ENCODE measurements at places on chromosomes 7 and 10.

DNA sequence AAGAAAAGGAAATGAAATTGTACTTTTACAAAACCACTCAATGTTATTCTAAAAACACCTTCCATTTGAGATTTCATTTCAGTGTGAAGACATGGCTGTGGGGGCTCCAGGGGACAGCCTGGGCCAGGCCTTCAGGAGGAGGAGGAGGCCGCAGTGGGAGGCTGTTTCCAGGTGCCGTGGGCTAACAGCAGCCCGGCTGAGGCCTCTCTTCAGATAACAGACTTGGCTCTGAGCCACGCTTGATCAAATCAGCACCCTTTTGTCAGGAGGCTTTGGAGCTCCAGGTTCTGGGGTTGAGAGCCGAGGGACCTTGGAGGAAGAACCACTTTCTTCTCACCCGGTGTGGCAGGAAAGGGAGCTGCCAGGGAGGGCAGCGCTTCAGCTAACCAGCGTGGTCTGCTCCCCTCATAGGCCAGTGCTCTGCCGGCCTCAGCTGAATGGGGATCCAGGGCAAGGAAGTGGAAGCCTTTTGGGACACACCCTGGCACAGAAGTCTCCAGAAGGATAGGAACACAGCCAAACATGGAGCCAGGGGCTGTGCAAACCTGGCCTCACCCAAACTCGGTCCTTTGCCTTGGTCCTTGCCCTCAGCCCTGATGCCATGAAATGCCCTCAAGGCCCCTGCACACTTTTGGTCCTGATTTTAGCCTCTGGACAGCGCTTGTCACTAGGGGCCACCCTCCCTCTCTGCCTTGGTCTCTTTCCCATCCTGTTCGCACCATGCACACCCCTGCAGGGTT is 23.5 kb upstream of the CHST15 start:
- DNase-seq: no peak

DNA sequence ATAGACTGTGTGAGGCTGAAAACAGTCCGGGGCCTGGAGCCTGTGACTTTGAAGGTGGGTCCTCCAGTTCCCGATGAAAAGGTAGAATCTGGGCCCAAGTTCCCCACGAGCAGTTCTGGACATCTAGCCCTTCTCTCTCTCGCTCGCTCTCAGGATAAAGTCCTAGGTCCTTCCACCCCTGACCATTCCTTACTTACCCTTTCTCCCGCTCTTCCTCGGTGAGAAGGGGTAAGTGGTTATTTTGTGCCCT is 713 bp downstream of the IMMP2L start:
- no peak for DNase-seq

DNA sequence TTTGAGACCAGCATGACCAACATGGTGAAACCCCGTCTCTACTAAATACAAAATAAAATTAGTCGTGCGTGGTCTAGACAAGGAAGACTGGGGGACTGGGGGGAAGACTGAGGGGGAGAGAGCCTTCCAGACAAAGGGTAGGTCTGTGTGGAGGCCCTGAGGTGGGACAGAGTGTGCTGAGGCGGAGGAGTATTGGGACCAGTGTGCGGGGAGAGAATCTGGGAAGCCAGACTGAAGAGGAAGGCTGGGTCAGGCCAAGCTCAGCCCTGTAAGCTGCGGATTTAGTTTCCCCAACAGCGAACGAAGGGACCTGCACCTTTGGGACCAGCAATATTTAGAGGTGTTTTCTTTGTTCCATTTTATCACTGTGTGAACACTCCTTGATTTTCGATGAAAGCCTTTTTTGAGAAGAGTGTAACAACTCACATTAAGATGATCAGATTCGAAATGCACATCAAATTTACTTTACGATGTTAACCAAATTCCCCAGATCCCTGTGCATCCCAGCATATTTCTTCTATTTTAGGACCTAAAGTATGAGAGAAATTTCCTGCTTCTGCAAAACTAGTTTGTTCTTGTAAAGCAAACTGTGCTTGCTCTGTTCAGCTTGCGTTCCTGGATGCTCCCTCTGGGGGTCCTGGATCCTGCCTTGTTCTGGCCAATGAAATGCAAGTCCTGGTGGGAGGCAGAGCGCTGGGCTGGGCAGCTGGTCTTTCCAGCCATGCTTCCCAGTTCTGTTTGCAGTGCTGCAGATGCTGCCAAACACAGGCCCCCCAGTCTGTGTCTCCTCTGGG is 39.4 kb downstream of the PLAU start:
- DNase-seq: no peak

GRCh38 chr7:91892099-91892705 is 11.7 kb upstream of the MTERF1 start:
- no peak for DNase-seq

DNA sequence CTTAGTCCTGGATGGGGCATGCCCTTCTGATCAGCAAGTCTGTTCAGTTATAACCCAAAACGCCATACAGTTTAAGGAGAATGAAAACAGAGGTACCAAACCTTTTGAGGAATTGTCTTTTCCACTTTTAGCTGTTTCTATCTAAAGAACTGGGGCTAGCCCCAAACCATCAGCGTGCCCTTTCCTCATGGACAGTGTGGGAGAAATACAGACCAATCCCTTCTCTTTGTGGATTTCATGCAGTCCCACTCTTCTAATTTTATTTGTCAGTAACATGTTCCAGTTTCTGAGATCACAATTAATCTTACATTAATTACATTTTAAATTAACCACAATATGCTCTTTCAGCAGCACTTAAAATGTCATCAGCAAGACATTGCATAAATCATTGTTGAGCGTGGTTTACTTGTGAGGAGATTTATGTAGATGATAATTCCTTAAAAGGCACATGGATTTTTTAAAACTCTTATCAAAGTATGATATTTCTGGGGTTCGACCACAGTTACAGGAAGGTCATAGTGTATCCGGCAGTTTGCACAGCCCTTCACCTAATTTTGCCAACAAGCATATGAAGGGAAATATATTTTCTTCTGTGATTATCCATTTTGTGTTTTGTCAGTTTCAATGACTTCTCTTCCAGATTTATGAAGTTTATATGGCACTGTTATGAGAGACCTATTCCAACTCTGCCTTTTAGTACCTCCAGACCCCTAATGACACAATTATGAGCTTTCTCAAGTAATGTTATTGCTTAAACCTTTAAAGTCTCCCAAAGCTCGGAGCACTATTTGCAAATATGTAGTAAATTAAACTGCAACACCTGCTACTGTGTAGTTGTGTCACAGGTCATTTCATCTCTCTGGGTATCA is 868.4 kb upstream of the C7orf33 start:
- no peak for DNase-seq

- DNase-seq: no peak
These were observed 89.7 kb downstream of the HIPK2 start for GRCh38 chr7:139687980-139688632.

GRCh38 chr10:4442296-4442695 is 383.7 kb upstream of the AKR1E2 start:
- no peak for DNase-seq

DNA sequence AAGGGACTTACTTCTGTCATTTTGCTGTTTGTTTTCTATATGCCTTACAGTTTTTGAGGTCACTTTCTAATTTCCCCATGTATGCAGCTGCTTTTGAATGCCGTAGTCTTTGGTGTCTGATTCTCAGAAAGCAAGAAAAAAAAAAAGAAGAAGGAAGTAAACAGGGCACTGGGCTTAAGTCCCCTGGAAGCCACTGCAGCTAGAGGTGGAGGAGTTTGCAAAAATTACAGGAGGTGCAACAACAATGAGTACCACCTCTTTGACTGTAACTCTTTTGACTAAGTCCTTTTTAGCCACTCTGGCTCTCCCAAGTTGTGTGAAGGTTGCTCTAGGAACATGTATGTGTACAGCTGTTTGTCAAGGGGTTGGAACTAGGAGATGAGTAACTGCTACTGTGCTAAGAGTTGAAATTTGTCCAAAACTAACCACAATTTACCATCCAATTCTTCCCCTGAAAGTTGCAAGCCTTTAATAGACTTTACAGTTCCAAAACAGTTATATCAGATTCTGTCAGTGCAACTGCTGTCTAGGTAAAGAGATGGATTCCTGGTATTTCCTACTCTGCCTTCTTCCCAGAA is 588.0 kb upstream of the LRRN3 start:
- no peak for DNase-seq

DNA sequence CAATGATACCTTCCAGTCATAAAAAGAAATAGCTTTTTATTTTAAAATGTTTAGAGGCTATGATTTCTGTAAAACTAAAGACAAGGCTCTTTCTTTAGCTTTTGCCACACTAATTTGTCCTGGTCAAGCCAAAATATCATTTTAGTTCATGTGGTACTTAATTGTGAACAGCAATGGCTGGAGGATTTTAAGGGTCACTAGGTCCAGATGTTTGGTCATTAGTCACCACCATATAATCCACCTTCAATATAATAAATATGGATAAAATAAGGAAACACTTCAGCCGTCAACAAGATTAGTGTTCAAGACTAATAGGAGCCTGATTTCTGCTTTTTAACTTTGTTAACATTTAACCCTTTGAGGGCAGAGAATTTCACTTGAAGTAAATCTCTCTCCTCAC is 50.0 kb upstream of the HGF start:
- no peak for DNase-seq

GRCh38 chr10:100645091-100645490 is 100.3 kb upstream of the PAX2 start:
- DNase-seq: no peak

GRCh38 chr10:74145133-74145532 is 5.5 kb downstream of the AP3M1 start:
- no peak for DNase-seq

DNA sequence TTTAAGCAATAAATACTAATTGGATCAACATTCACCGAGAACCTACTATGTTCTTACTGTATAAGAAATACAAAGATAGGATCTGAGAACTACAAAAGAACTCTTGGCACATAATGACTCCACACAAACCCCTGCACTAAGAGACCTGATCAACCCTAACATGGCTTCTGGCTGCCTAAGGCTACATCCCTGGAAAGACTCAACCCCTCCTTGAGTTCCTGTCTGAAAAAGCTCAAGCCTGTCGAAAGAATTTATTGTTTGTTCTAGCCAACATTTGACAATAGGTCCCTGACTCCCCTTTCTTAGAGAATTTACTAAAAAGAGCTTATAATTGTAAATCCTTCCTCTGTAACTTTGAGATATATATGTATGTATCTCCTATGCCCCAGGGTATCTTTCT is 125.3 kb upstream of the SGCE start:
- DNase-seq: no peak

DNA sequence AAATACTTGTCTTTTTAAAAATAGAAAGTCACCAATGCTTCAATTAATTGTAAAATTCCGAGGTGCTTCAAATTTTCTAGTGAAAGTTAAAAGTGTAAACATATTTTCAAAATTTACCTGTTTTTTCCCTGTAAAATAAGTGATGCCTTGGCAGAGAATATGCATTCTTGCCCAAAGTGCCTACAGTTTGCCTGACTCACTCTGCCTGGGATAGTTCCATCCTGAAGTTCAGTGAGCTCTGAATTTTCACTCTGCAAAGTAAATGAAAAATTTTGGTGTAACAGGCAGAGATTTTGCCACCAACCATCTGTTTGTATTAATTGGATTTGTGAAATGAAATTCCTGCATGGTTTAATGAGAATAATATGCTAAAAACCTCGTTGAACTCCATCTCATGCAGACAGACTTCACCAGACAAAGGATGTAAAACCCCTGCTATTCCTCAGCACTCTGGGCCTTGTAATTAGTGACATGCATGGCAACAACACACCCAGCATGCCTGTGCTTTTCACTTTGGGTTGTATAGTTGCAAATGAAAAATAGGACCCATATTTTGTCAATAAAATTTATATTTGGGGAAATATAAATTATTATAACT is 117.4 kb upstream of the GNAI1 start:
- DNase-seq: no peak

- DNase-seq: no peak
These were observed 151.3 kb upstream of the KMT2E start for GRCh38 chr7:104862719-104863118.

- no peak for DNase-seq
These were observed 50.1 kb upstream of the TMEM72 start for GRCh38 chr10:44860811-44861736.

- no peak for DNase-seq
These were observed 74.4 kb downstream of the MYL10 start for GRCh38 chr7:101554584-101555268.

DNA sequence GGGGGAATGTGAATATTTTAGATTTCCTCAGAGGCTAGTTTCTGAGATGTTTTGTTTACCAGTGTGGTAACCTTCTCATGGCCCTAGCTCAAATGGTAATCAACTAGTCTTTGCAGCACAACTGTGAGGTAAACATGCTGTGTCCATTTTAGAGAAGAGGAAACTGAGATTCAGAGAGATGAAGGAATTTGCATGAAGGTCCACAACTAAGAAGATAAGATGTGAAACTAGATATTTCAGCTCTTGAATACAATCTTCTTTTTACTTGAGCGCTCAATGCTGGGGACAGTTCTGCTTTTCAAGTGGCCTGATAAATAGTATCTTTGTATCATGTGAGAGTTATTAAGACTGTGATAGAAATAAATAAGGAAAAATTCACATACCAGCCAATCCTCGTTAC is 245.4 kb downstream of the AUTS2 start:
- DNase-seq: no peak

GRCh38 chr7:156123362-156123761 is 311.1 kb upstream of the SHH start:
- DNase-seq: no peak

DNA sequence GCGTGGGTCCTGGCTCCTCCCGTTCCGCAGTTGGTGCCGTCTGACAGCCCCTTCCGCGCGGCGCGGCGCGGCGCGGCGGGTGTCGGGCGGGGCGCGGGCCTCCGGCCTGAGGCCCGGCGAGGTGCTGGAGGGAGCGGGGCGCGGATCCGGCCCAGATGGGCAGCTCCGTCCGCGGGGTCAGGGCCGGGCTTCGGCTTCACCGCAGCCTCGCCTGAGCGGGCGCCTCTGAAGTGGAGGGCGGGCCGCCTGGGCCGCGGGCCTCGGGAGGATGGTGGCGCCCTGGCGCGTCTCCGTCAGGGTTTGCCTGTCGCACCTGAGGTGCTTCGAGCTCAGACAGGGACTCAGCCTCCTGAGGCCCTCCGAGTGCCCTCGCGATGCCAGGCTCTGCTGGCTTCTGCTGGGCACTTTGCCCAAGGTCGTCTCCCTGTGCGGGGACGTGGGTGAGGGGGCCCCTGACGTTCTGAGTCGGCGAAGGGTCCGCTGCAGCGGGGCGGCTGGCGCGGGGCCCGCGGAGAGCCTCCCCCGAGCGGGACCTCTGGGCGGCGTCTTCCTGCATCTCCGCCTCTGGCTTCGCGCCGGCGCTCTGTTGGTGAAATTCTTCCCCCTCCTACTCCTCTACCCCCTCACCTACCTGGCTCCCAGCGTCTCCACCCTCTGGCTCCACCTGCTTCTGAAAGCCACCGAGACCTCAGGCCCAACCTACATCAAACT is 473 bp downstream of the ADCK2 start:
- peak; percentile 31 for DNase-seq

DNA sequence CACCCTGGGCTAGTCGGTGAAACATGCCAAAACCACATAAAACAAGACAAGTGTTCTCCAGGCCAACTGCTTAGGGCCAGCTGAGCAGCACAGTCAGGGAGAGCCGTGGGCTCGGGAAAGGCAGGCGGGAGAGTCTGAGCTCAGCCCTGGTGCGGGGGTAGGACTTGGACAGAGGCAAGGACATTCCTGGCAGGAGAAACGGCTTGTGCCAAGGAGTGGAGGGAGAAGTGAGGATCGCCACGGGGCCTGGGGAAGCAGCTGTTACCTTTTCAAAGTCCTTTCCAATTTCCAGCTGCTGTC is 4.2 kb downstream of the ELN start:
- no peak for DNase-seq
